CD4-positive, CD25-positive, alpha-beta regulatory T cell (primary cell): ENCODE measurements at places on chromosomes 16 and 17. TPM values are rescaled to one million over a fixed set of nuclear protein-coding genes. Genes with fewer than 3 reads are reported as not detected.

DNA sequence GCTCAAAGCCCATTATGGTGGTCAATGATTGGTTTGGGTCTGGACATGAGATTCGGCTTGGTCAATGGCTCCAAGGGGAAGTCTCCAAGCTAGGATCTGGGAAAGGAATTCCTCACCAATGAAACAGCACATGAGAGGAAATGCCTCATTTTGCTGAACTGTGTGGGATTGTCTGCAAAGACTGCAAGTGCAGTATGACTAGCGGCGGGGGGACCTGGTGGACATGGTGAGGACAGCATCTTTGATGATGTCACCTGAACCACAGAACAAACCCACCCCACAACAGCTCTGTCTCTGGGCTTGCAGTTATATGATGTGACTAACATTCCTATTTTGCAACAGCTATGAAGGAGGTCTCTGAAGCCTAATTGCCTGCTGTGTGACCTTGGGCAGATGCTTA, 50.6 kb upstream of the NKD1 start:
- no peak for DNase-seq

- DNase-seq = peak; percentile 52
Observed at GRCh38 chr17:48244121-48244711, 136.7 kb downstream of the SNX11 start.

DNA sequence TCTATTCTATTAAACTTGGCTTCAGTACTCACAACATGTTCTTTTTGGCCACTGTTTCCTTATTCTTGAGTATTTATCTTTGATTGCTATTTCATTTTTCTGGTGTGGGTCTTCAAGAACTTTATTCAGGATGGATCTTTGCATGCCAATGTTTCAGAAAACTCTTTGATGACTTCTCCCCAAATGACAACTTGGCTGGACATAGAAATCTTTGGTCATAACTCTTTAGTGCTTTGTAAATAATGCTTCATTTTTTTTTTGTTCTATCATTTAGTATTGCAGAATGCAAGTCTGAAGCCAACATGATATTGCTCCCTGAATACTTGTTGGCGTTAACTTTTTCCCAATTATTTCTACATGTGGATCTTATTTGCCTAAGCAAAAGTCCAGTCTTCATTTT, 103.6 kb upstream of the HS3ST2 start:
- DNase-seq = no peak

DNA sequence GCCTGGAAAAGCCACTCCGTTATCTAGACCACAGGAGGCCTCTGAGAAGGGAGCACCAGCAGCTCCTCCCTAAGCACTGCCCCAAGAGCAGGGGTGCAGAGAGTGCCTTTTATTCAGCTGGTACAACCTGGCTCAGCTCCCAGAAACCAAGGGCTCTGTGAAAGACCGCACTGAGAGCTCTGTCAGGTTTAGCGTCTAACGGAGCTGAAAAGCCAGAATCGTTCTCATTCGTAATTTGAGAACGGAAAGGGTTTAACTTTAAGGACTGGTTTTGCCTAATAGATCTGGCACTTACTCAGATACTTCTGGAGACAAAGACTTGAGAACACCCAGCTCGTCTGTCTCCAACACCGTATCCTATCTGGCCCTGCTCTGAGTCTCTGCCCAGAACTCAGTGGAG, 13.5 kb downstream of the MPG start:
- no peak for DNase-seq

- DNase-seq = no peak
Observed at GRCh38 chr16:27232901-27233625, 29.7 kb downstream of the KDM8 start.

GRCh38 chr16:4868535-4868934, 21.3 kb downstream of the UBN1 start:
- DNase-seq = no peak

DNA sequence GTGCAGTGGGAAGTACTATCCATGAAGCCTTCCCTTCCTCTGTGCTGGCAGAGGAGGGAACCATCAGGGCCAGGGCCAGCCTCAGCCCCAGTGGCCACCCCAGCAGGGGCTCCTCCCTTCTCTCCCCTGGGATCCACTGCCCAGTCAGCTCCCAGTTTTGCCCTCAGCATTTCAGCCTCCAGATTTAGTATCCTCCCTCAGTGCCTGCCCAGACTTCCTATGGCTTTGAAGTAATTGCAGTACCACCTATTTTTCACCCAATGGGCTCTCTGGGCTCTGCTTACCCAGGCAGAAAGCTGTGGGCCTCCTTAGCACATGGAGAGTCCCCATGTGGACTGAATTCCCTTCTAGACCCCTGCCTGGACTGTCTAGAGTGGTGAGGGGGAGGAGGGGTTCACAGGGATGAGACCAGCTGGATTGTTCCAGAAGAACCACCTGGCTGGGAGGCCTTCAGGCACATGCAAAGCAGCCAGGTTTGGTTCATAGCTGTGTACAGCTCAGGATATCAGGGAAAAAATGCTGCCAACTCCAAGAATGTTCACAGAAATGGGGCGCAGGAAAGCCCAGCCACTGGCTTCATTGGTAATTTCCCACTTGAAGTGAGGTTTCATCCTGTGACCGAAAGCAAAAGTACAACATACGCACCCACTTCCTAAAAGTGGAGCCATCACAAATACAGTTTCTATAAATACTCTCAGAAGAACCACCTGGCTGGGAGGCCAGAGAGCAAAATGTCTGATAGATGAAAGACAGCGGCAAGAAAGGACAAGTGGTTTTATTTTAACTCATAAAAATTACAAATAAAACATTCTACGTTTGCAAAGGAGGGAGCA, 15.2 kb upstream of the HERPUD1 start:
- peak; percentile 41 for DNase-seq

GRCh38 chr16:77403732-77404131, 31.1 kb downstream of the ADAMTS18 start:
- DNase-seq = no peak

DNA sequence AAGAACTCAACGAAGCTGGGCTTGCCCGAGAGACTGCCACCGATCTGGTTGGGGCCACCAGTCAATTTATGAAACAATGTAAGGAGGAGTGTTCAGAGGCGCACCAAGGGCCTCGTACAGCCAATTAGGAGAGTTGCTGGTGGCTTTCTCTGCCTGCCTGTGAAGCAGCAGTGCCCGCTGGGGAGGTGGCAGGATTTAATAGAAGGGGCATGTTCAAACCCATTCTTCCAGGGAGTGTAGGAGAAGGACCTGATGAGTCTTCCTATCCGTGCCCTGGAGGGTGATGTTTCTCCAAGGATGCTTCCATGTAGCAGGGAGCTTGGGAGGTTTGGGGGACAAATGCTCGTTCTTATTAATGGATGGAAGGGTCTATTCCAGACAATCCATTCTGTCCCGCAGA, 178.4 kb downstream of the CCDC182 start:
- no peak for DNase-seq

DNA sequence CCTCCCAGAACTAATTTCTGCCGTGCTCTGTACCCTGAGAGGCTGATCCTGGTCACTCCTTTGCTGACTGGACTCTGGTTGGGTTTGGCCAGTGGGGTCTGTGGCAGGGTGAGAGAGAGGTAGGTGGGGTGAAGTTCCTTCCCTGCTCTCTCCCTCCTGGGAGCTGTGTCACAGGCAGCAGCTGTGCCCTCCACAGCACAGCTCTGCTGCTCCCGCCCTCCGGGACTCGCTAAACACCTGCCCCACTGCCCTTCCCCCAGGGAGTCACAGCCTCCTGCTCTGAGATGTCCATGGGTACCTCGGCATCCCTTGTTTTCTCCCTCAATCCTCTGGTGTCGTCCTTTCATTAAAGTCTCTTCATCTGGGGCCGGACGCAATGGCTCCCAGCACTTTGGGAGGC, 66.4 kb downstream of the SRCIN1 start:
- no peak for DNase-seq

- DNase-seq = no peak
Observed at GRCh38 chr16:67082891-67083290, 26.9 kb upstream of the PHAF1 start.

- no peak for DNase-seq
Observed at GRCh38 chr17:65523853-65524664, 37.4 kb downstream of the AXIN2 start.

DNA sequence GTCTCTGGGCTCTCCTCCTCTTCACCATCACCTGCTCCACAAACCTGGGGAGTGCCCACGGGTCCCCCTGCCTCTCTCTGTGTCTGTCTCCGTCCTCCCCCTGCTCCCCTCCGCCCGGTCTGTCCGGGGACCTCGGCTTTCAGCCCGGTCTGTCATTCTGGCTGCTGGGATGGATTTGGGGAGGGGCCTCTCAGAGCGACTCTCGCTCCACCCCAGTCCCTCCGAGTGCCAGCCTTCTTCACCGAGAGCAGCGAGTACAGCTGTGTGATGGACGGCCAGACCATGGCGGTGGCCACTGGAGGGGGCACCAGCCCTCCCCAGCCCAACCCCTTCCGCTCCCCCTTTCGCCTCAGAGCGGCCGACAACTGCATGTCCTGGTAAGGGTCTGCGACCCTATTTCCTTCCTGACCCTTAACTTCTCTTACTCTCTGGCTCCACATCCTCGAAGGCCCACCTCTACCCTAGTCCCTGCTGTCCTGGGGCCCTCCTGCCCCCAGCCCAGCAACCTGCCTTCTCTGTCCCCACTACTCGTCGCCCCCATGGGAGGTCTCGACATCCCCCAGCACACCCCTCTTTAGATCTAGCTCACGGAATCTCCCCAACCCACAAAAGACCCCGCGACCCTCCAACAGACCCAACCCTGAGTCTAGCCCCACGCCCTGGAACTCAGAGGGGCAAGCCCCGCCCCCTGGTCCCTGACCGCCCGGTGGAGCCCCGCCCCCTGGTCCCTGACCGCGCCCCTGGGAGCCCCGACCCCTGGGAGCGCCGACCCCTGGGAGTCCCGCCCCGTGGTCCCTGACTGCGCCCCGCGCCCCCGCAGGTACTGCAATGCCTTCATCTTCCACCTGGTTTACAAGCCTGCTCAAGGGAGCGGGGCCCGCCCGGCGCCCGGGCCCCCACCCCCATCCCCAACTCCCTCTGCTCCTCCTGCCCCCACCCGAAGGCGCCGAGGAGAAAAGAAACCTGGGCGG, 5.6 kb upstream of the CXCL16 start:
- DNase-seq = no peak

DNA sequence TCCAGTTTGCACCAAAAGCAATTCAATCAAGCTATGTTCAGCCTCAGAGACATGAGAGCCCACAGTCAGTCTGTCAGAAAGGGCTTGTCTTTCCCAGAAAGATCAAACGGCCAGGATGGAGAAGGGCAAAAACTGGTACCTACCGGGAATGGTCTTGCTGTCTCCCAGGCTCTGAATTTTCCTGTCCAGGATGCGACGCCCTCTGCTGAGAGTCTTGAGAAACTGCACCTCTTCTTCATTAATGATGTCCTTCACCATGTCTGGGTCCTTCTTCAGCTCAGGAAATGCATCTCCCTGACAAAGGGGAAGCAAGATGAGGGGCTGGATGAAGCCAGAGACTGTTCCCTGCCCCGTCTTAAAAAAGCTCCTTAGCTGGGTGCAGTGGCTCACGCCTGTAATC, 15.8 kb upstream of the EXOSC6 start:
- no peak for DNase-seq

- DNase-seq = no peak
Observed at GRCh38 chr16:2056077-2056476, 8.3 kb downstream of the TSC2 start.

DNA sequence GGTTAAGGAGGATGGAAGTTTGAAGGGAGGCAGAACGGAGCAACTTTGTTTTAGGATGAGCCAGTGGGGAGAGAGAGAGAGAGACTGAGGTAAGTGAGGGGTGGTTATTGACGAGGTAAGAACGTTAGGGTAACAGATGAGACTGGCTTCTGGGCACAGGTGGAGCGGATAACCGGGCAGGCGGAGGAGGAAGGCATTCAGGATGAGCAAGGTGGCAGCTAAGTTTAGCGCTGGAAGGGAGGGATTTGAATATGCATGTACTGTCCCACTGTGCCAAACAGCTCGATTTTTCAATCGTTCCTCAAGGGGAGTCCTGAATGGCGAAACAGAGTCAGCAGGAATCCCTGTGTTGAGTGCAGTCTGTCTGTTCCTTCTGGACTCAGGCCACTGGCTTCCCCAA, 35.8 kb downstream of the CACNG3 start:
- no peak for DNase-seq

GRCh38 chr17:6548034-6548433, 8.3 kb downstream of the PITPNM3 start:
- DNase-seq = no peak

GRCh38 chr17:27591986-27592385, 39.0 kb upstream of the LGALS9 start:
- DNase-seq = no peak

- no peak for DNase-seq
Observed at GRCh38 chr17:50955160-50955559, 89.0 kb upstream of the TOB1 start.

DNA sequence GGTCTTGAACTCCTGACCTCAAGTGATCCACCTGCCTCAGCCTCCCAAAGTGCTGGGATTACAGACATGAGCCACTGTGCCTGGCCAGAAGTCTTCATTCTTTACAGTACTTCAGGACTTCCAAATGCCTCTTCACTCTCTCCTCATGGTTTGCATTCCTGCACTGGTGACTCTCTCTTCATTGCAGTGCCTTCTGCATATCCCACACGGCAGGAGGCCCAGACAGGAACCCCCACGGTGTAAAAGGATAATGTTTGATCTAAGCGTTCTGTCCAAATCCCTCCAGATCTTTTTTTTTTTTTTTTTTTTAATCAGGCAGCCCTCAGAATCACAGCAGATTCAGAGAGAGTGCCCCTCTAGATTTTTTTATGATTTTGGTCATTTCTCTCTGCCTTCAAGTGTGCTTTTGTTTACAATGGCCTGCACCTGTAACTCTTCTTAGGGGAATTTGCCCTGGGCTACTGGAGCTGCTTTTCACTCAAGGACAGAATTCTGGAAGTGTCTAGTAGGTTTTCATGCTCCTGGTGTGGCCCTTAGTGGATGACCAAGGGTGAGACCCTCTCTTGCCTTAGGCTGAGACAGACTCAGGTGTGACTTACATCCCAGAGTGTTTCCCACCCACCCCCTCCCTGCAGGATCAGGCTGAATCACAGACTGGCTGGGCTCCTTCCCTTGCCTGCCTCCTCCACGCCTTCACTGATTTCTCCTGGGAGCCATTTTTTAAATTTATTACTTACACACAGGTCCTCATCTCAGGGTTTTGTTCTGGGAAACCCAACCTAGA, 19.8 kb upstream of the NF1 start:
- no peak for DNase-seq

GRCh38 chr17:61460796-61461585, 8.8 kb downstream of the TBX4 start:
- DNase-seq = no peak

- peak; percentile 9 for DNase-seq
Observed at GRCh38 chr17:64442541-64442971, 6.4 kb upstream of the MILR1 start.

ACSM5 gene
- not detected for polyA plus RNA-seq

HYDIN gene
- polyA plus RNA-seq = not detected

CYB5D1 gene
- 3.2 TPM for polyA plus RNA-seq

ITGAD gene
- polyA plus RNA-seq = not detected

HS3ST4 gene
- not detected for polyA plus RNA-seq

USP43 gene
- polyA plus RNA-seq = not detected

WNT9B gene
- polyA plus RNA-seq = not detected

TBC1D3 gene
- polyA plus RNA-seq = not detected

APOH gene
- not detected for polyA plus RNA-seq

KRT39 gene
- polyA plus RNA-seq = not detected

DNAI2 gene
- not detected for polyA plus RNA-seq
